ENCODE measurements at places on chromosomes 11 and 22.

GRCh38 chr11:62341588-62341987 lies 4.3 kb downstream of the ASRGL1 start:
- DNase-seq = no peak

GRCh38 chr11:129223701-129224149 lies 31.6 kb upstream of the ARHGAP32 start:
- no peak for DNase-seq

GRCh38 chr11:66891851-66892660 lies 35.2 kb downstream of the LRFN4 start:
- DNase-seq = peak; percentile 45

DNA sequence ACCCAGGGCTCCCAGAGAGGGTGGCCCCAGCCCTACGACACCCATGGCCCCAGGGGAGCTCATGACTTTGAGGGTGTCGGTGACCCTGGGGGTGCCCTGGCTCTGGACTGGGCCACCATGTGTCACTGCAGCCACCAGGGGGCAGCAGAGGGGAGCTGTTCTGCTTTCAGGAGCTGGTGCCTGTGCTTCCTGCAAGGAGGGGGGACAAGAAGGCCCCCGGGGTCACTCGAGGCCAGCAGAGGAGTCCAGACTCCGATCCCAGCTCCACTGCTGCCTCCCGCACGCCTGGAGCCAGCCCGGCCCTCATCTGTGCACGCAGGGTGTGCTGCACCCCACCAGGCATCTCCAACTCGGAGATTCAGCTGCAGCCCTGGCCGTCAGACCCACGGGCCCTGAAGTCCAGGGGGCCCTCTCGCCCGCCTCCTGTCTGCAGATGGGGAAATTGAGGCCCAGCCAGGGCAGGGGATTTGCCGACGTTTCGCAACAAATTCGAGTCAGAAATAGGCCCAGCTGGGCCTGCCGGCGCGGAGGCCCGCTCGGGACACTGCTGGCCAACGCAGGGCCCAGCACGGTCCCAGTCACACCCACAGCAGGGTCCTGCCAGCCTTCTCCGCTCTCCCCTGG lies 29.5 kb upstream of the WNT7B start:
- peak; percentile 85 for DNase-seq

- DNase-seq = no peak
Measured at GRCh38 chr11:64086258-64087123, 50.8 kb downstream of the FLRT1 start.

DNA sequence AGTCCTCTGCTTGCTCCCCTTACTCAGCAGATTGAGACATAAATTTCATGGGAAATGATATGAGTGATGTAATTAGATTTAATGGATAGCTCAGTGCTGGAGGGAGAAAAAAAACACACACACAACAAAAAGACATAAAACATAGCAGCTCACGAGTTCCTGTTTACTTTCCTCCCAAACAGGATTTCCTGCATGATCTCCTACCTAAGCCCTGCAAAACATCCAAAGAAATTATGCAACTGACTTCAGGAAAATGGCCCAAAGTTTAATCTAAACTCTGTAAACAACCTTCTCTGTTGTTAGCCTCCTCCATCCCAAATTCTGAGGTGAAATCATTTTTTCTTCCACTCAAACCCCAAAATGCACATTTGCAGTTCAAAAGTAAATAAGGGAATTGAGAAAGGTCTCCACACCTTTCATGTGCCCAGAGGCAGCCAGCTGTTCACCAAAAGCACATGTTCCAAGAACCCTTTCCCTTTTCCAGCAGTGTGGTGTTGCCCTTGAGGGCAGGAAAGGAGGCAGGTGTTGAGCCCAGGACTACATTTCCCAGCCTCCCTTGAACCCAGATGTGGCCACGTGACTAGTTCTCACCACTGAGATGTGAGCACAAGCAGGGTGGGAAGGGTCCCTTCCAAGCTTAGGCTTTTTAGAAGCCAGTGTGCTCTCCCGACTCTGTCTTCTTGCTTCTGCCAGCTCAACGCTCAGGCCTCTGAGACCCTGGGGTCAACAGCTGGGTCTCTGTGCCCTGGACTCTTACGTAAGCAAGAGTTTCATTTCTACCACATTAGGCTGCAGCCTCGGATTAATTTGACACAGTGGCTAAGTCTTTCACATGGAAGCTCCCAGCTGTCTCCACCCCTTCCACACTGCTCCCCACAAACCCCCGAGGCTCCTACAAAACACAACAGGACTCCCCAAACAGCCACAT lies 301.2 kb downstream of the CTTN start:
- no peak for DNase-seq

DNA sequence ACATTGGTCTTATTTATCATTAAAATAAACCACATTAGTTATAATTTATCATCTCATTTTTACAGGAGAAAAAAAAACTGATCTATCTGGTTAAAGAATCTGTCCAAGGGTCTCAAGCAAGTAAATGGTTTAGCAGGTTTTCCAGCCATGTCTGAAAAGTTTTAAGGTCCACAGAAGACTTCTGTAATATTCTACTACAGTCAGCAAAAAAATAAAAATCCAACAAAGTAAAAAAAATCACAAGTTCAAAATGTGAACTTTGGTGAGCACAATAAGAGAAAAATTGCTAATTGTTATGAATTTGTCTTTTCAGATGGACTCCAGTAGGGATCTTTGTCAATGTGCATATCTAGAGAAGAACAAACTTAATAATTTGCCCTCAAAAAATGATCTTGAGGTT lies 1.3 kb downstream of the OR52E4 start:
- DNase-seq = no peak

DNA sequence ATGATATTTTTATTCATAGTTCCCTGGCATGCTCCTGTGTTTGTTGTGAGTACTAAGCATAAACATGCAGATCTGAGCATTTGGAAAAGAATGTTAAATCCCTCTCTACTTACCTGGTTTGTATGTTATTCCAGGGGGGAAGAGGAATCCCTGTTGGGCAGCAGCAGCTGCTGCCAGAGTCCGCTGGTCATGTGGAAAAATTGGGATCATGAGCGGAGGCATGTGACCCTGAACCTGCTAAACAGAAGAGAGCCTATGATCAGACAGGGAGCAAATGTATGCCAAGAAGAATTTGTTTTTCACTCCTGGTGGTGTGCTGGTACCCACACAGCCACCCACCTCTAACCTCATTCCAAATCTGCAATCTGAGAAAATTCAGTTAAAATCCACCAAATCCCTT lies 244.7 kb downstream of the SOX6 start:
- DNase-seq = no peak

DNA sequence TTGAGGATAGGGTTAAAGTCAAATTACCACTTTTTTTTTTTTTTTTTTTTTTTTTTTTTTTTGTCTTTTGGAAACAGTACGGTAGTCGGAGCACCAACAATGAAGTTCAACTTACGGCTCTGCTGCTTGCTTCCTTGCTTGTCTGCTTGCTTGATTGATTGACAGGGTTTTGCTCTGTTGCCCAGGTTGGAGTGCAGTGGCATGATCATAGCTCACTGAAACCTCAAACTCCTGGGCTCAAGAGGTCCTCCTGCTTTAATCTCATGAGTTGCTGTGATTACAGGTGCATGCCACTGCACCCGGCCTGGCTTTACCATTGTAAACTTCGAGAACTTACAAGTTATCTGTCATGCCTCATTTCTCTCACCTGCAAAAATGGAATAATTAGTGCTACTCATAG lies 5.8 kb downstream of the SGSM3 start:
- DNase-seq = no peak

GRCh38 chr11:107202241-107202640 lies 184.0 kb upstream of the GUCY1A2 start:
- DNase-seq = no peak

- DNase-seq = no peak
Measured at GRCh38 chr22:27676545-27677213, 124.9 kb downstream of the MN1 start.

DNA sequence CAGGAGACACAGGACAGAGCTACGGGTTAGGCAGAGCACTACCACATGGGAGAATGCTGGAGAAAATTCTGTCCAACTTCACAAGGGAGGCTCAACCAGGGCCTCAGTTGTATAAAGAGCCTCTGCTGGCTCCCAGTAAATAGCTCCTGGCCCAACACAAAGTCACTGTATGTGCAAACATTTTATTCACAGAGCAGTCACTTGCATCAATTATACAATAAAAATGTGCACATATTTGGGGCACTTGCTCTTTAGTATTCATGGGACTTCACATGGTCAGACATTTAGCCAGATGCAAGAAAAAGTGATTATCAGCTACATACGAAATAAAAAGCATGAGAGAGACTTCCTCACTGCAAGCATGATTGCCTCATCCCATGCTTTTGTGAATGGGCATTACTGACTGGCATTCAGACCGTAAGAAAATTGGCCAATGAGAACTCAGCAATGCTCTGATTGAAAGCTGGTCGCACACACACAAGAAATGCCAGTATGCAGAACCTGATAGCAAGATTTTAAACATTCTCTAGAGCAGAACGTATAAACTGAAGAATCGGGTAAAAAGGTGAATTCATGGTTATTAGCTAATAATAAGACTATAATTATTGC lies 39.4 kb downstream of the BLID start:
- no peak for DNase-seq

- DNase-seq = no peak
Measured at GRCh38 chr11:37657645-37658044, 1059.6 kb upstream of the RAG2 start.

GRCh38 chr22:48492366-48493320 lies 1335.0 kb downstream of the BRD1 start:
- DNase-seq = no peak

GRCh38 chr11:28962502-28962901 lies 854.3 kb downstream of the METTL15 start:
- no peak for DNase-seq

DNA sequence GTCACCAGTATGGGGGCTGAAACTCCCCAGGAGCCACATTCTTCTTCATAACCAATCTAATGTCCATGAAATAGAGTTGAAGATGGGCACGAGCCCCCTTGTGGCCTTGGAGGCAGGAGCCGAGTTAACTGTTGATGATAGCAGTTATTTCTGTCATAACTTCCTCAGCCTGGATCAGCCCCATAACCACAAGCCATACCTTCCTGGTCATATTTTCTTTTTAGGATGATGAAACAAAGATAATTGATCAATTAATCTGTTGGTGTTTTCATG lies 65.0 kb upstream of the TTC12 start:
- no peak for DNase-seq

GRCh38 chr22:21951931-21952465 lies 650 bp downstream of the PPM1F start:
- no peak for DNase-seq

DNA sequence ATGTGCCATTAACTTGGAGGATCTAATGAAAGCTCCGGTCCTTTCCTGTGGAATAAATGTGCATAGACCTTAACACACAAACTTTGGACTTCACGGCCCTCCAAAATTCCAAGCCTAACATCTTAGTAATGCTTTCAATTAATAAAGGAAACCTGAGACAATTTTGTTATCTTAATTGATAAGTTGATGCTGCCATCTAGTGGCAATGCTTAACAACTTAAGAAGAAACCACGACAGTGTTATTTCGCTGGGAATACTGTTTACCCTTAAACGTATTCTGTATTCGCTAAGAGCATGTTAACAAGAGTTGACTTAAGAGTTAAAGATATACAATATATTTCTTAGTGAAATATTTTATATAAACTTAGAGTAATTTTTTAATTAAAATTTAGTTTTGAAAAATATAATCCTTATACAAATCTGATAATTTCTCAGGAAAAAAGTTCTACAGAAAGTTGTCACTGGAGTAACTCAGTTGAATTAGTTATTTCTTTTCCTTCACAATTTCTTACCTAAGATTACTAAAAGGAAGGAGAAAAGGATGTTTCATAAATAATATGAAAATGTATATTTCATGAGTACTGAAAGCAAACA lies 35.0 kb upstream of the OR9G4 start:
- DNase-seq = no peak

GRCh38 chr11:102985850-102986249 lies 30.3 kb upstream of the MMP13 start:
- DNase-seq = no peak

DNA sequence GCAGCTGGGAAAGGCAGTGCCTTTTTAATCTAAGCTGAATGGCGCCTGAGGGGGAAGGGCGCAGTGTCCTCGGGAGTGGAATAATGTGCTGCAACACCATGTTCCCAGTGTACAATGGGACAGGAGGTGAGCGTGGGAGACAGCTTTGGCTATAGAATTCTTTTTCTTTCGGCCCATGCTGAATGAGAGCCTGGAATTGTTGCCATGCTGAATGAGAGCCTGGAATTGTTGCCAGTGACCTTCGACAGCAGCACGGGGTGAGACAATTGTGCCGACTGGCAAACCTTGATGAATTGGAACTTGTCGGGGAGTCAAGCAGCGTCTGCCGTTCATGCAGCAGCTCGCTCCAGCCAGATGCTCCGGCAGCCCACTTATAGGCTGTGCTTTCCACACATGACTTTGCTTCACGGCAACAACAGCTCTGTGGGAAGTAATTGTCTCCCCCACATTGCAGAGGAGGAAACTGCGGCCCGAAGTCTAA lies 141.4 kb upstream of the E2F8 start:
- DNase-seq = no peak

GRCh38 chr11:127182586-127183203 lies 182.1 kb upstream of the KIRREL3 start:
- DNase-seq = no peak

DNA sequence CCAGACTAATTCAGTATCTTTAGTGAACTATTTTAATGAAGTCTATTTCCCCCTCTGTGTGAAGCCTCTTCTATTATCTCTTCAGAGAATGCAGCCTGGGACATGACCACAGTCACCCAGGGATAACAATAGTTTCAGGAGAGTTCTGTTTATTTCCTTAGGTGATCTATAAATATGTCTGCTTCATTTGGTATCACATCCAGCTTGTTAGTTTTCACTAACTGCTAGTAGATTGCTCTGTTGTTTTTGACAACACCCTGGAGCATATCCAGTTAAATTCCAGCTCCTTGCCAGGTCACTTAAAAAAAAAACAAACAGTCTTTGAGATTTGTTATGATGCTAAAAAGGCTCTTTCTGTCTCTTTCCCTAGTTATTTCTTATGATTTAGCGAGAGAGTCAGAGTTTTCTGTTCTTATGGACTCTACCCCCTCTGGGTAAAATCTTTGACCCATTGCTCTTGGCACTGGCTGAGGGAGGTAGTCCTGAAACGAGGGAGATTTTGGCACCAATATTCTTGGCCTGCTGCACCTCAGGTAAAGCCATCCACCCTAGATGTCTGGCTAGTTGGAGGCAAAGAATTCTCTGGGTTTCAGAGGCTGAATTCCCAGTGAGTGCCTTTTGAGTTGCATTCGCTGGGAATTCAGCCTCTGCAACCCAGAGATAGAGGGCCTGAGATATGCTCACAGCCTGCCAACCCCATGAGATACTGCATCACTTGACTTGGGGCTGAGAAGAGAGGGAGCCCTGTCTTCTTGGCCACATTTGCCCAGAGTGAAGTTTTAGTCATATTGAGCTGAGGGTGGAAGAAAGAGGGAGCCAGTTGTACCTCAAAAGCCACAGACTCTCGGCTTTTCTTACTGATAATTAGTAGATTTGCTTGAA lies 159.1 kb downstream of the PGR start:
- no peak for DNase-seq

All from activated naive CD4-positive, alpha-beta T cell treated with anti-CD3 and anti-CD28 coated beads, Interleukin-2, amount 50 U/mL, for 16 hours (primary cell).